Activated CD4-positive, CD25-positive, alpha-beta regulatory T cell (primary cell): ENCODE measurements at places on chromosomes 7 and 10.

DNA sequence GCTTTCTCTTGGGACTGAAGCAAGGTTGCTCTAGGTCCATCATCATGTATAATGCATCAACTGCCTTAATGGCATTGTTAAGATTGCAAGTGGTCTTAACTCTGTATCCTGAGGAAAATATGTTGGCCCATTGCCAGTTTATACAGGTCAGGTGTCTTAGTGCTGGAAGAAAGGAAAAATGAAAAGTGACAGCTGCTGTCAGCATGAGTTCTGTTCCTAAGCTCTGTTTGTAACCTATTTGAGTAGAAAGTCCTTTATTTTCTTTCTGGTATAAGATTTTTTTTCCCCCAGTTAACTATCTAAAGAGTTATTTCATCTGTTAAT, 127.2 kb downstream of the SRI start:
- no peak for DNase-seq

- no peak for DNase-seq
These were observed 801.2 kb upstream of the ZWINT start for GRCh38 chr10:57162231-57162630.

DNA sequence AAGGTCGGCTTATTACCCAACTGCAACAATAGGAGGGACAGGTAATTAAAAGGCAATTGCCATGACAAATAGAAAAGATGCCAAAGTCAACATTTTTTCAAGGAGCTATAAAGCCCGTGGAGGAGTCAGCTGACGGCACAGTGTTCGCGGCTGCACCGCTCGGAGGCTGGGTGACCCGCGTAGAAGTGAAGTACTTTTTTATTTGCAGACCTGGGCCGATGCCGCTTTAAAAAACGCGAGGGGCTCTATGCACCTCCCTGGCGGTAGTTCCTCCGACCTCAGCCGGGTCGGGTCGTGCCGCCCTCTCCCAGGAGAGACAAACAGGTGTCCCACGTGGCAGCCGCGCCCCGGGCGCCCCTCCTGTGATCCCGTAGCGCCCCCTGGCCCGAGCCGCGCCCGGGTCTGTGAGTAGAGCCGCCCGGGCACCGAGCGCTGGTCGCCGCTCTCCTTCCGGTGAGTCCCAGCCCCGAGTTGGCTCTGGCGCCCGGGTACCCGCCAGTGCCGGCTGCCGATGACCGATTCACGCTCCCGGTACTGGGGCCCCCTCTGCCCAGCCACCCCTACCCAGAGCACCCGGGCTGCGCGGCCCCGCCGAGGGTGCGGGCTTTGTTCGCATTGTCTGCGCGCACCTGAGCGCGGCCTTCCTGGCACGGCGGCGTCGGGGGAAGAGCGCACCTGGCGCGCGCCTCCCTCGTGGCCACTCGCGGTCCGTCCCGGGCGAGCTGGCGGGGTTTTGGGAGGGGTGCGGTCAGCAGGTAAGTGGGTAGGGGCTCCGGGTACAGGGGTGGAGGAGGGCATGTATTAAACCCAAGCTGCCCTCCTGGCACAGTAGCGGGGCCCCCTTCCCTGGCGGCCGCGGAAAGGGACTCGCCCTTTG, at the start of gene VWA2:
Gene VWA2, plus strand, starts transcription at position 138 of the 877 bp plus-strand sequence. CDS start 9,460 bp downstream, outside the sequence.
- no peak for DNase-seq

- DNase-seq: no peak
These were observed 73.3 kb downstream of the ZMIZ1 start for GRCh38 chr10:79142064-79142491.

DNA sequence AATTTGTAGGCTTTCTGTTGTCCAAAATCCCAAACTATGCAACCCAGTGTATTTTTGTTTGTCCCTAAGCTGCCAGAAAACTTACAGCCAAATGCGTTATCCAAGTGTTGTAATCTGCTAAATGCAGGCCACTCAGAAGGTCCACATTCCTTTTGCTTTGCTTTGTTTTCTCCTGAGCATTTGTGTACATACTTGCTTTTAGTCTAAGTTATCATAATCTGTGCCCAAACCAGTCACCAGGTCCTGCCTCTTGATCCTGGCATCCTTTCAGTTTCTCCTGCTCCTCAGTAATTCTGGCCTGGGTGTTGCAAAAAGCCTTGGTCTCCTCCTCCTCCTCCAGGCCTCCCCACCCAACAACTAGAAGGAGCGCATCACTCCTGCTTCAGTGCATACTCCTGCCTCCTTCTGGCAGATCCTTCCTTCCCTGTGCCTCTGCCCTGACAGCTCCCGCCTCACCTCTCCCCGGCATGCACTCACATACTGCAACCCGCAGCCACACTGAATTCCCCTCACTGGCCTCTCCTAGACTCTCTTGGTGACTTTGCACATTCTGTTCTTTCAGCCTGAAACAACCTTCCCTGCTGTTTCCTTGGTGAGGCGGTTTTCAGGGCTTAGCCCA, 2.3 kb downstream of the DENND2A start:
- DNase-seq: no peak

DNA sequence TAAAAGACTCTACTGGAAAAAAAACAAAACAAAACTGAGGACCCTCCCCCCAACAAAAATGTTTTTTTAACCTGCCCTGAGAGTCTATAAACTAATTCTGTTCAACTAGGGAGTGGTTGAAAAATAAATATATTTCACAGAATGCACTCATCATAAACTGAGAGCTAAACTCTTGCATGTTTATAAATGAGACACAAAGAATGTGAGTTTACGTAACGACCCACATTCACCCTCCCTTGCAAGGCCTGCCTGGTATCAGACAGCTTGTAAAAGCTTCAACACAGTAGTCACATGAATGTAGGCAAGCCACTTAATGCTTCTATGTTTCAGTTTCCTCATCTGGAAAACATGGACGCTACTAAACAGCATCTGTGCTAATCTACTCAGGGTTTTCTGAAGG, 50.3 kb downstream of the JAZF1 start:
- DNase-seq: no peak
